ENCODE measurements at places on chromosomes 6 and 20. TPM values are rescaled to one million over a fixed set of nuclear protein-coding genes. Genes with fewer than 3 reads are reported as not detected.

The STMND1 gene
- total RNA-seq, result not detected

The ARFGEF3 gene
- under 0.01 TPM for total RNA-seq

The FAXC gene
- total RNA-seq, result 0.15 TPM

The EPHA7 gene
- under 0.01 TPM for total RNA-seq

The SNAP25 gene
- not detected for total RNA-seq

Measured in smooth muscle cell of the coronary artery (primary cell).